ENCODE measurements at places on chromosomes 2 and 18.

GRCh38 chr2:138071720-138072719 lies 107.7 kb downstream of the HNMT start:
- no peak for DNase-seq

DNA sequence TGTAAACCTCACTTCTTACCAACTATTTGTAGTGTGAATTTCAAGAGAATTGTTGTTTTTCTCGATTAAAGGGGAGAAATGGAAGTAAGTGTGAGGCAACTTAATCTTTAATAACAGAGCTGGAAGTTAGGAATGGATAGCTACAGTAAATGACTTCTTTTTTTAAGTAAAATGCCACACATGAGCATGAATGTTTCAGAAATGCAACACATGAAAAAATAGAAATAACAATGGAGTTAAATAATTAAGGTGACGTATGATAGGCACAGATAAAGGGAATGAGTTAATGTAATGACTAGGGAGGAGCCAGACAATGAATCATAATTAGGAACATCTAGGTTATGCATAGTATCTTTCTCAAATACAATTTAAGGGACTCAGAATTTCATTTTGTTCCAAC lies 3.4 kb downstream of the REL start:
- DNase-seq, result no peak

DNA sequence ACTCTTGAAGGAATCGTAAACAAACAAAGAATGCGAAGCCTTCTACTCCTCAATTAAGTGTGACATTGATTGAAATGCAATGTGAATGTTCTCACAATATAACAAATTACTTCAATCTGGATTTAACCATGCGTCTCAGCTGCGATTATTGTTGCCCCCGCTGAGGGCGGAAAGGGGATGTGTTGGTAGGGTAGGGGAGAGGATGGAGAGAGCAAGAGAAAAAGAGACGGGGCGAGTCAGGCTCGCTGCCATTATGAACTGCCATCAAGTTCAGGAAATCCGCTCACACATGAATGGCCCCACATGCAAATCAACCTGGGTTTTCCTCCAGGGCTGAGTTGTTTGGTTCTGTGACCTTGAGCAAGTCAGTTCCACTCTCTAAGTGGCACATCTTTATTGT lies 129.8 kb downstream of the PXDN start:
- DNase-seq, result no peak

GRCh38 chr2:159152128-159152778 lies 134.2 kb downstream of the WDSUB1 start:
- DNase-seq, result no peak

DNA sequence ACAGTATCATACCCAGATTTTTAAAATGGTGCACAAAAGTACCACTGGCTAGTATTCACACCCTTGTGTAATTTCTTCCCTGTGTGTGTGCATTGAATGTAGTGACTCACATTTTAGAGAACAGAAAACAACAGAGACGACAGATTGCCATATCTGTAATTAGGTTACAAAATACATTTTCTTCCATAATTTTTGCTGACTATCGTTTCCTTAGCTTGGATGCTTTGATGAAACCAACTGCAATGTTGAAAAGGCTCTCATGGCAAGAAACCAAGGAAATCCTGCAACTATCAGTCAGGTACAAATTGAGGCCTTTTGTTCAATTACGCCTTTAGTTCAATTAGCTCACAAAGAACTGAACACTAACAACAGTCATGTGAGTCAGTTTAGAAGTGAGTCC lies 484.4 kb downstream of the ZNF804A start:
- DNase-seq, result no peak

GRCh38 chr2:72911256-72911655 lies 6.1 kb upstream of the EMX1 start:
- DNase-seq, result no peak

All from stimulated activated CD4-positive, alpha-beta T cell treated with anti-CD3 and anti-CD28 coated beads, TNF-alpha, amount 100 ng/mL, for 48 hours (primary cell).